ENCODE measurements at places on chromosomes 13 and 19.

GRCh38 chr13:53174545-53174944 is 145.9 kb downstream of the OLFM4 start:
- DNase-seq = no peak

DNA sequence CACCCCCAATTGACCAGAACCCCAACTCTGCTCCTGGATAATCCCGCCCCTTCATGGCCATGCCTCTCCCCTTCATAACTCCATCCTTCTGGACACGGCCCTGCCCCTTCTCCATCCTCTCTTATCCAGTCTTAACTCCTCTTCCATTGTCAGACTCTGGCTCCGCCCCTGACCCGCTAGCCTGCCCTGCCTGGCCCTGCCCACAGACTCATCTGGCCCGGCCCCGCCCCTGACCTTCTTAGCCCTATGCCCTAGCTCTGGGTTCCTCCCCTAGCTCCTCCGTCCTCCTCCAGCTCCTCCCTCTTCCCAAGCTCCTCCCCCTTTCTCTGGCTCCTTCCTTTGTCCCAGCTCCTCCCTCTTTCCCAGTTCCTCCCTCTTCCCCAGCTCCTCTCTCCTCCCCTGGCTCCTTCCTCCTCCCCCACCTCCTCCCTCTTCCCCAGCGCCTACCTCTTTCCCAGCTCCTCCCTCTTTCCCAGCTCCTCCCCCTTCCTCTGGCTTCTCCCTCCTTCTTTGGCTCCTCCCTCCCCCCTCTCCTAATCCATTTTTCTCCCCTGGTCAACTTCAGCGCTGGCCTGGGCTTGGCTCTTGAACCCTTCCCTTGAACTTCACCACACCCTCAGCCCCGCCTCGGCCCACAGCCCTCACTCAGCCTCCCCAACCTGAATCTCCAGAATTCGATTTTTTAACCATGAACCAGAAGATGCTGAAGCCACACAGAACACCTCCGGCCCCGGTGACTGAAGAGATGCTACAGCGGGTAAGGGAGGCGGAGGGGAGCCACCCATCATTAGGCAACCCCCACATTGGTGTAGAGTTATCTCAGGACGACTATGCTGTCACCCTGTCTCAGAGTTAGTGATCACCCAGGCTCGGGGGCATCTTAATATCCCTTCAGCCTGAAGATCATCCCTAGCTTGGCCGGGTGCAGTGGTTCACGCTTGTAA is 9.2 kb upstream of the ZNF358 start:
- peak; percentile 55 for DNase-seq

DNA sequence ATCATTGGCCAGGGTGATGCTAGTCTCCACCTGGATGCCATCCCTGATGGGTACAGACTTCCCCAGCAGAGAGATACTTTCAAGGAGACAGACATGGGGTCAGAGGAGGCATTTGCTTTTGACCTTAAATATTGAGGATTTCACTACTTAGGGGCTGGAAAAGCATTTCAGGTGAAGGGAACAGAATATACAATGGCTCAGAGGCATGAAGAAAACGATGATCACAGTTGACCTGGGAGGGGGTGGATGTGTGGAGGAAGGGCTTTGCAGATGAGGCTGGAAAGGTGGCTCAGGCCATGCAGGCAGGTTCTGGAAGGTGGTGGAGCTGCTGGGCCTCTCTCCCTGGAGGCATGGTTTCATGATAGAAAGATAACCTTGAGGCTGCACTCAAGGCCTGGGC is 3.9 kb downstream of the MATK start:
- DNase-seq = no peak

DNA sequence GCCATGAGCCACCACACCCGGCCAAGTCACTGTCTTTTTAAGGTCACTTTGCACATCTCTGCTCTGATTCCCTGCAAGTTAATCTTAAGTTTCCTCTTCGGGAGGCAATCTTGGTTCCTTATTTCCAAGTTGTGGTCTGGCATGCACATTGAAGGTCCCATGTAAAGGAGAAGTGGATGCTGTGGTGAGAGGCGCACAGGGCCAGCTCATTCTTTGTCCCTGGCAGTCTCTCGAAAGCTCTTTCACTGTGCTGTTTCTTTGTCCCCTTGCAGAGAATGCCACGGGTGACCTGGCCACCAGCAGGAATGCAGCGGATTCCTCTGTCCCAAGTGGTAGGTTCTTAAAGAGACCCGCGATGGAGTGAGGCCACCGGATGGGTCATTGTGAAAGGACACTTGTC is 16.4 kb upstream of the C19orf33 start:
- no peak for DNase-seq

DNA sequence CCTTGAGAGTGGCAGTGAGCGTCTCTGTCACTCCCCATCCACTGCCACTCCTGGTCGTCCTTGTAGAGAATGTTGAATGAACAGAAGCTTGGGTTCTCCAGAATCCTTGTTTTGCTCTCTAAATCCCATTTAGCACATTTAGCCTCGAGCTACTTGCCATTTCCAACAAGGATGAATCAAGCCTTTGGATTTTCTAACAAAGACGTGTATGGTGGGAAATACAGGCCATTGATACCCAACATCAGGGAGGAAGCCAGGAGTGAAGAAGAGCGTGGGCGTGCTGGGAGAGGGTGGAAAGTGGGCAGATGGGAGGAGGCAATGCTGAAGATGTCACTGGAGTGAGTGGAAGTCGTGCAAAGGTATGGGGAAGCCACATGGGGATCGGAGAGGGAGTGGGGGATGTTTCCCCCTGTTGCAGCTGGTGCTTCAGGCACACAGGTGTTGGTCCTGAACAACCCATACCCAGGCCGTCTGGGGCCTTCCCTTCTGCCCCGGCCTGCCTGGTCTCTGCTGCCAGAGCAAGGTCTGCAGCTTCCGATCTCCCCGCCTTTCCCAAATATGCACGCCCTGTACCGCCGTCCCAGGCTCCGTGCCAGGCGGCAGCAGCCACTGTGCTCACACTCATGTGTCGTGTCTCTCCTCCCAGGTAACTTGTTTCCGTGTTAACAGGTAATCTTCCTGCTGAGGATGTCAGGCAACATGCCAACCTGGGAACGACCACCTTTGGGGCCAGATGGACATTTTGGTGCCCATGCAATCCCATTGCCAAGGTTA is 48.7 kb downstream of the ZIC5 start:
- DNase-seq = no peak

DNA sequence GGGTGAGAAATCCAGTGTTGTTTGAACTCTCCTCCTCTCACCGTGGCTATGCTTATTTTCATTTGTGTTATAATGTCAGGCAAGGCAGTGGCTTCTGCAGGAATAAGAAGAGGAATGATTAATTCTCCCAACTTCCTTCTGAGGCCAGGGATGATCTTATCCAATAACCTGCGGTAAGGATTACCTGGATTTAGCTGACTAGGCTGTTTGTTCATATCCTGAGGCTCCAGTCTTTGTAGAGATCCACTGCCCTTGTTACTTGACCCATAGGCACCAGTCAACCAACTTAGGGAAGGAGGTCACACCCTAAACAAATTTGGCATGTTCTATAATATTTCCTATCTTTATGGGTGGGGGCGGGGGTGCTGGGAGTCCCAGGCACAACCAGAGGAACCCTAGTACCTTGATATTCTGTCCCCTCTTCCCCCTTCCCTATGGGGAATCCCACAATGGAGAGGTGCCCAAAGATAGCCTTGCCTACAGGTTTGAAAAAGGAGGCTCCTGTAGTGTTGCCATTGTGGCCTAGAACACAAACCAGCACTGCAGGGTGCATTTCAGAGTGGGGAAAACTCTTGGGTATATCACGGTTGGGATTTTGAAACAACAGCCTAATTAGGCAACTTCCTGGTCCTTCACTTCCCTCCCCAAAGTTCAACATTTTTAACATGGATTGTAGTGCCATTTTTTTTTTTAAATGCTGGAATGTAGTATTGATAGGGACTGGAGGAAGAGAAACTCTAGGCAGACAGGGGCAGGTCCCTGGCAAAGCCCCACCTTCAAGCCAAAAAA is 977.5 kb upstream of the SPRY2 start:
- DNase-seq = no peak

DNA sequence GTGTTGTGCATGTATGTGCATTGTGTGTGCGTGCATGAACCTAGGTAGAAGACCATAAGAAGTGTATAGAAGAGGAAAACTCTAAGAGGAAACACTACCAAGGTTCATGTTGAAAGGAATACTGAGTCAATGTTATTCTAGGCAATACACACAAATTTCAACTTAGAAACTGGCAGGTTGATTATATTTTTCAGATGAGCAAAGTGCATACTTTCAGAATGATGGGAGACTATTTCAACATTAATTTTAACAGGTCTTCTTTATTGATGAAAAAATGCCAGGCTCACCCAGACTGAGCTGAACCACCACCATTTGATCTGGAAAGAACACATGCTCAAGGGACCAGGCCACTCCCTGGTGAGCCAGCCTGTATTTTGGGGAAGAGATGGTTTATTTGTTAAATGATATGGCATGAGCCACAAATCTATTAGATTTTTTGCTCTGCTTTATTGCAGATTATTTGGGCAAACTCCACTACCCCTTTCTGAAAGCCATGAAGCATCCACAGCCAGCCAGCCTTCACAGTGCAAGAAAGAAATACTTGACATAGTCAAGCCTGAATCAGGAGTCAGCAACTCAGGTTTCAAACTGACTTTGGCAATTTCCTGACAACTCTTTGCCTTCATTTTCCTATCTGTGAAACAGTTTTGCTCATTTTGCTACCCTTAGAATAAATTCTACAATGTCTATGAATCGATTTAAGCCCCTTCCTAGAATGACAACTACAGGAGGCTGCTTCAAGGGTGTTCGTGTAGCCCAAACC is 368.9 kb downstream of the COG6 start:
- DNase-seq = no peak

DNA sequence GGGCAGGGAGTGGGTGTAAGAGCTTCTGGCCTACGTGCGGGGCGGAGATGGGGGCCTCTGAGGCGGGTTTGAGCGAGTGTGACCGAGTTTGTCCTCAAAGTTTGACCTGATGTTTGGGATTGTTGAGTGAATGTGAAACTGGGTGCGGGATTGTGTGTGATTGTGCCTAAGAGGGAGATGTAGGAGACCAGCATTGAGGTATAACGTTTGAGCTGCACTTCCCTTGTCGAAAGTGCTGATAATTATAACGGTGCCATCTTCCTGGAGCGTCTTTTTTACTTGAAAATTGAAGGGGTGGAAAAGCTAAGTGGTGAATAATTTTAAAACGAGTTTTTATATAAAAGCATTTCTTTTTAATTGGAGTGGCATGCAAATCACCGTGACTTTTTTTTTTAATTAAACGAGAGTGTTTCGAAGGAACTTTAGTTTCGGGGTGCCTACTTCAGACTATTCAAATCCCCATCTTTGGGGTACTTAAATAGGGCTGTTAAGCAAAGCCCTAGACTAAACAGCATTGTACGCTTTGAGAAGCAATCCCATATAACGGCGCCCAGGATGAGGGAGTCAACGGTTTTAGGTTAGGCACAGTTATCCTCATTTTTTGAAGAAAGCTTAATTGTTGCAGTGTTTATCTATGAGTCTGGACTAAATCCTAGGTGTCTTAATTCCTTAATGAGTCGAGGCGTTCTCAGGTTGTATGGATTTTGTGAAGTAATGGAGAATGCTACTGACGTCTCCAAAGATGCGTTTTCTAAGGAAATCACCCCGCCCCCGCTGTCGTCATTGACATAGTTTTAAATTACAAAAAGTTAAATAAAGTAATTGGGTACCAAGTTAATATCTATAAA is 594 bp downstream of the ZNF146 start:
- no peak for DNase-seq

- DNase-seq = no peak
These were observed 335.2 kb downstream of the SLITRK1 start for GRCh38 chr13:83547043-83547442.

GRCh38 chr19:19261350-19262189 is 11.5 kb downstream of the TM6SF2 start:
- peak; percentile 59 for DNase-seq

- peak; percentile 55 for DNase-seq
These were observed 1.2 kb downstream of the NUDT15 start for GRCh38 chr13:48038761-48039160.

- no peak for DNase-seq
These were observed 22.6 kb downstream of the RXFP2 start for GRCh38 chr13:31761951-31762350.

- DNase-seq = no peak
These were observed 56.1 kb downstream of the ENOX1 start for GRCh38 chr13:43730642-43731041.
